Esophagus squamous epithelium (tissue), 5 donors: ENCODE measurements at places on chromosomes 12 and 14.

GRCh38 chr12:45326358-45326975, 110.6 kb downstream of the ANO6 start:
- no peak for DNase-seq
- no peak overlapping the region for H3K4me3 ChIP-seq
- H3K36me3 ChIP-seq, result no peaks in the 10 kb centered on the region
- H3K4me1 ChIP-seq, result no peaks in the 10 kb centered on the region
- H3K27ac ChIP-seq, result no peak overlapping the region
- H3K27me3 ChIP-seq, result no peaks in the 10 kb centered on the region

GRCh38 chr14:22569106-22569736, 19.8 kb downstream of the DAD1 start:
- no peaks in the 10 kb centered on the region for H3K27me3 ChIP-seq
- DNase-seq, result no peak
- H3K4me3 ChIP-seq, result no peak overlapping the region
- peaks cover 77% of the 10 kb centered on the region for H3K4me1 ChIP-seq
- H3K36me3 ChIP-seq, result no peaks in the 10 kb centered on the region

GRCh38 chr12:53757101-53757770, 5.5 kb upstream of the CISTR start:
- H3K27ac ChIP-seq, result no peak overlapping the region
- H3K4me1 ChIP-seq, result peaks cover 4% of the 10 kb centered on the region
- H3K36me3 ChIP-seq, result no peaks in the 10 kb centered on the region
- peaks cover 7% of the 10 kb centered on the region for H3K27me3 ChIP-seq
- no peak for DNase-seq
- no peak overlapping the region for H3K4me3 ChIP-seq

- no peak for DNase-seq
- no peaks in the 10 kb centered on the region for H3K27me3 ChIP-seq
- peaks cover 76% of the 10 kb centered on the region for H3K4me1 ChIP-seq
- no peak overlapping the region for H3K4me3 ChIP-seq
- no peaks in the 10 kb centered on the region for H3K36me3 ChIP-seq
- no peak overlapping the region for H3K27ac ChIP-seq
Observed at GRCh38 chr12:58883576-58884334, 36.5 kb downstream of the LRIG3 start.

DNA sequence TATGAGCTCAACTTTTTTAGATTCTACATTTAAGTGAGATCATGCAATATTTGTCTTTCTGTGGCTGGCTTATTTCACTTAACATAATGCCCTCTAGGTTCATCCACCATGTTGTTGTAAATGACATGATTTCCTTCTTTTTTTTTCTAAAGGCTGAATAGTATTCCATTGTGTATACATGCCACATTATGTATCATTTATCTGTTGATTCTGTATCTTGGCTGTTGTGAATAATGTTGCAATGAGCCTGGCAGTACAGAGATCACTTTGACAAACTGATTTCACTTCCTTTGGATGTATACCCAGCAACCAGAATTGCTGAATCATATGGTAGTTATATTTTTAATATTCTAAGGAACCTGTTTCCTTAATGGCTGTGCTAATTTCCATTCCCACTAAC, 19.1 kb downstream of the FBXW8 start:
- DNase-seq, result no peak
- no peak overlapping the region for H3K27ac ChIP-seq
- H3K4me3 ChIP-seq, result no peak overlapping the region

DNA sequence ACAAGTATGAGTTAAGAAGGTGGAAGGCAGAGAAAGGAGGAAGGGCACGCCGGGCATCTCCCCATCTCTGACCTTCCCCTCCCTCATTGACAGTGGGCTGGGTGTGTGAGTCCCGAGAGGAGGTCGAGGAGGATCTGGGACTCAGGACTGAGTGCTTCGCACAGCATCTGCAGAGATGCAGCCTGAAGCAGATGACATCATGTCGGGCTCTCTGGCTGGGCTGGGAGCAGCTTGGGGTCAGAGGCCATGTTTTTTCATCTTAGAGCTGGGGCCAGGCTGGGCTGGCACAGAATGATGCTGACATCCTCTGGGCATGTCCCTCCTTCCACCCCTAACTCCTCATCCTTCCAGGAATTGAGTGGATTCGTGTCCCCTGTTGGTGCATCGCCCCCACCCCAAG, 43.5 kb downstream of the CMKLR1 start:
- no peak for DNase-seq
- H3K4me3 ChIP-seq, result no peak overlapping the region
- no peak overlapping the region for H3K27ac ChIP-seq

DNA sequence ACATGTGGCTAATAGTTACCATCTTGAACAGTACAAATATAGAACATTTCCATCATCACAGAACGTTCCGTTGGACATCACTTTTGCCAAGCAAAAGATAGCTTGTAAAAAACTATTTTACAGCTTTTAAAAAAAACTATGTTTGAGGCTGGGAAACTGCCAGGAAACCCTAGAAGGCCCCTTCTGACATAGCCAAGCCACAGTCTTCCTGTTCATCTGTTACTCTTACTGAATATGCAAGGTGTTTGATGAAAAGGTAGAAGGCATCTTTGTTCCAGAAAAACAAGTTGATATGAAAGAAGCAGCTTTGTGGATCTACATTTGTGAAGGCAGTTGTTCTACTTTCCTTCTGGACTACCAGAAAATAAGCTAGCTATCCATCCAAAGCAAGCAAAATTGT, 23.6 kb upstream of the WNK1 start:
- DNase-seq, result no peak
- no peak overlapping the region for H3K27ac ChIP-seq
- H3K27me3 ChIP-seq, result no peaks in the 10 kb centered on the region
- H3K36me3 ChIP-seq, result no peaks in the 10 kb centered on the region
- no peak overlapping the region for H3K4me3 ChIP-seq
